ENCODE measurements at places on chromosomes 2 and 18.

DNA sequence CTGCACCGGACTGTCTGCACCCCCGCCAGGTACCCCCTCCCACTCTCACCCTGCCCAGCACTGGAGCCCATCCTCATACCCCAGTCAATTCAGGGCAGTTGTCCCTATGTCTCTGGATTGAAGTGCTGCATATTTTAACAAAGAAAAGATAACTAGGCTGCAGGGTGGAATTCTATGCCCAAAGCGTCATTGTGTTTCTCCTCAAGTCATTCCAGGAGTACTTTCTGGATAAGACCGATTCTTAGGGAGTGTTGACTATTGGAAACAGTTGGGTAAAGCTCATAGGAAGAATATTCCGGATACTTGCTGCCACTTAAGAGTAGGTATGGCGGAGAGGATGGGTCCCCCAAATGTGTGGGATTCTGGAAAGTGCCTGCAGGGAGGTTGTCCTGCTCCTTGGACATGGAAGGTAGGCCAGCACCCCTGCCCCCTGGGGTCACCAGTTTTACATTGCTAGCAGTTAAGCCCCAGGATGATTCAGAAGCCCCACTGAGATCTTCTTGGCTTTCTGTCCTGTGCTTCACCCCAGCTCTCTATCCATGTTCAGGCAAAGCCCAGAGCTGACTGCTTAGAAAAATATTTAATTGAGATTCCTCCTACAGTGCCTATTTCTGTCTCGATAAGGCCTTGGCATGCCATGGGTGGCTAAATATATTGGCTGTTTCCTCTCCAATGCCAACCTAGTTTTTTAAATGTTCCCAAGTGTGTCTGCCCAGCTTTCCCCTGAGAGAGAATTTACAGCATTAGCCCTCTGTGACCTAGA, 48.2 kb downstream of the RPL37A start:
- DNase-seq: no peak

DNA sequence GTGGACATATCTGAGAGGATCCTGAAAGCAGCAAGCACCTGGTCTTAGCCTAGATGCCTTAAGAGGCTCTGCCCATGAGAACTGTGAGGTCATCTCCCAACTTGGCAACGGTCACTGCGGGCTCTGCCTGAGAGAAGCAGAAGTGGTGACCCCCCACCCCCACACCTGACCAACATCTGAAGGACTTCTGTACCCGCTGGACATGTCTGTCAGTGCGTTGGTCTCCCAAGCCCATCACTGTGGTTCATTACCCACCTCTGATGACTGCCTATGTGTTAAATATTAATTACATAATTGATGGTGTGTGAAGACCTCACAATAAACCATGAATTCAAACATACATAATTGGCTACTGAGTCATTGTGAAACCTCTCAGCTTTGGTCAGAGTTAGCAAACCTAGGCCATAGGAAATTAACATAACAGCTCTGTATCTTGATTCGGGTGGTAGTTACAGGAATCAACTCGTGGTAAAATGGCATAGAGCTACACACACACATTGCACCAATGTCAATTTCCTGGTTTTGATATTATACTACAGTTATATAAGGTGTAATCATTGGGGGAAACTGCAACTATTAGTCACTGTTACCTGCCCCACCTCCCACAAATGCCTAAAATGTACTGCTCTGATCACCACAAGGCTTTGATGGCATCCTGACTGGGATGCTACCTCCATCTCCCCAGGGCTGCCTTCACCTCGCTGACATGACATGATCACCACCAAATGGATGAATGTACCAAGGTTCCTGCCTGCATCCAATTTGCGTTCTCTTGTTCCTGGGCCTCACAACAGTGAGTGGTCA, 4.3 kb upstream of the GALNT1 start:
- DNase-seq: no peak

DNA sequence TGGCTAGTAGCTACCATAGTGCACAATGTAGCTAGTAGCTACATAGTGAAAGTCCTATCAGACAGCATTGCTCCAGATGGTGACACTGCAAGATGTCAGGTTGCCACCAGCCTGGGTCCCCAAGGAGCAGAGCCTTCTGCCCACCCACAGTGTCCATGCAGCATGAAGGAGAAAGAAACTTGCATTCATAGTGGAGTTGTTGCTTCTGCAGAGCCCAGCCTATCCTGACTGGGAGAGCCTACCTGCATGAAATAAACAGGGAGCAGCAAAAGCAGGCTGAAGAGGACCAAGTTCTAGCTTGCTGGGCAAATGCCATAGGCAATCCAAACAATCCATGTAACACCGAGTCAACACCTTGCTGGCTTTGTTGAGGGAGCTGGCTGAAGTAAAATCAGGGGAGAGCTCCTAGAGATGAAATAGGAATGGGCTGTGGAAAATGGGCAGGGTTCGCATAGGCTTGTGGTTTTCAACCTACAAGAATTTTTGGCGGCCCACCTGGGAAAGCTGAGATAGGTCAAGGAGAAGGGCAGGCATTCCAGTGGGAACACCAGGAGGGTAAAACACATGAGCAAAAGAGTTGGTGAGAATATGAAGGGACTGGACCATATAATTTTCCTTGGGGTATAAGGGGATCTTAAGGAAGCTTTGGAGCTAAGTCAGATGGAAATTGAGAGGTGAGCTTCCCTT, 195.8 kb downstream of the CYP26B1 start:
- no peak for DNase-seq

DNA sequence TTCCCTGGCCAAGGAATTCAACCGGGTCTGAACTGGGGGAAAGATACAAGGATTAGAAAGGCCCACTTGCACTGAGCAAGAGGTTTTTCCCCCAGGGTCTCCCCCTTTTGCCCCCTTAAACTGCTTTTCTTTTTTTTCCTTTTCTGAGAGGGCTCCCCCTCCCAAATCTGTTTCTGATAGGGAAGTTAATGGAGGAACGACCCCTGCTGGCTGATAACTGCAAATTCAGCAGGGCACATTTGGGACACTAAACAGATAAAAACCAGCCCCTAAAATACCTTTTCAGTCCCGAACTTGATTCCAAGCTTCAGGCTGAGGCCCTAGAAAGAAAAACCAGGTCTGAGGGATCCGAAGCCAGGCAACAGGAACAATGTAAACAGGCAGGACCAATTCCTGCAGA, 1012.4 kb upstream of the CRIM1 start:
- DNase-seq: no peak

DNA sequence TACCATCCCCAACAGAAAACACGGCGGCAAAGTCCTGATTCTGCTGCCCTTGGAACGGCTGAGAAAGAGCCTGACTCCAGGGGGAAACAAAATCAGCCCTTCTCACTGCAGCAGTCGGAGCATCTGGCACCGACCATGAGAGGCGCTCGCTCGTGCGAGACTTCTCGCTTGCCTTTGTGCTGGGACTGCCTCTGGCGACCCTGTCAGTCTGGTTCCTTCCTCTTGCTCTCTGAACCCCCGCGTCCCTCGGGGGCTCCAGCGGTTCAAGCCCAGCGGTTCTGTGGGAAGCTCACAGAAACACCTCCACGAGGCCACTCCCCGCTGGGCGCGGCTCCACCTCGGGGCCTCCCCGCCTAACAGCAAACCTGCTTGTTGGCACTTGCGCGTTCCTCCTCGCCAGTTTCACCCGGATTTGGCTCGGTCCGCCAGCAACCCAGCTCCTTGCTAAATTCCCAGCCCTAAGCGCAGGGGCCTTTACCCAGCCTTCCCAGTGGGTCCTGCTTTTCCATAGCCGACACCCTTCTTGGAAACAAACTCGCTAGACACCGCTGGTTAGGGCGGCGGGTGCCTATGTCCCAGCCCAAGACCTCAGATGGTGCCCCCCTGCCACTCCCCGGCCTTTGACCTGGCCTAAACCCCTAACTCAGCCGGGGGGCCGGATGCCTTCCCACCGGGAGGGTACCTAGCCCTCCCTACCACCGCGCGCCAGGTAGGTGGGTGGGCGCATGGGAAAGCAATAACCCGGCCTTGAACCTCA, 2.2 kb downstream of the RND3 start:
- peak; percentile 72 for DNase-seq

- DNase-seq: no peak
Measured at GRCh38 chr2:117199511-117199910, 615.0 kb upstream of the DDX18 start.

DNA sequence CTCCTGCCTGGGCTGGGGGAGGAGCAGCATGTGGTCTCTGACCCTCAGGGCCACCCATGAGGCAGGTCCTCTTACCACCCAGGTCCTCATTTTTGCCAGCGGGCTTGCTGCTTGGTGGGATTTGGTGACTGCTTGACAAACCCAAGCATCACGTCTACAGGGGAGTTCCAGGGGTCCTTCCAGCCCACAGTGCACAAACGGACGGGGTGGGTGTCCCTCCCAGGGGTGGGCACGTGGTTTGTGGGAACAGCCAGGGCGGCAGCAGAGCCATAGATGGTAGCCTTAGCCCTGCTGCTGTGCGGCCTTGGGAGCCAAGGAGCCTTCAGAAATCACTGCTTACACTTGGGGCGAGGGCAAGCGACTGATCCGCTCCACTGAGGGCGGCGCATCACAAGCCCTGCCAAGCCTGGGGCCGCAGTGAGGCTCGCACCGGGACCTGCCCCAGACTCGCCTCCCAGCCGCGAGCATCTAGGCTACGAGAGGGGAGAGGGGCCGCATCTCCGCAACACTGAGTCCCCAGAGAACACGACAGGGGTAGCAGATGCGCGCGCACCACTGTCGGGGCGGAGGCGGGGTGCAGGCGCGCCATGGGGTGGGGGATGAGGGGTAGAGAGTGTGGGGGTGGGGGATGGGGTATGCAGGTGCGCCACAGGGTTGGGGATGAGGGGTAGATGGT, 36.9 kb downstream of the SNED1 start:
- DNase-seq: no peak

GRCh38 chr18:1585881-1586488, 681.3 kb downstream of the ADCYAP1 start:
- DNase-seq: no peak

DNA sequence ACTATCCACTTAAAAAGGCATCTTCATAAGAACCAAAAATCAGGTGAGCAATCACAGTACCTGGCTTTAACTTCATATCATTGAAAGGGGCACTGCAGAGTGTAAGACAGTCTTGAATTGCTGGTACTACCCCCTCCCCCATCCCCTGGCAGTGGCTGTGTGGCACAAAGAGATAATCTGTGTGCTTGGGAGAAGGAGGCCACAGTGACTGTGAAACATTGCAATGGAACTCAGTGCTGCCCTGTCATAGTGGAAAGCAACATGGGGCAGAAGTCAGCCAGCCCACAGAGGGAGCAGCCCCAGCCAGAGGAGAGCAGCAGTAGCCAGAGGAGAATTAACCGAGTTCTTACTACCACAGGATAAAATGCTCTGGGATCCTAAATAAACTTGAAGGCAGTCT, 45.3 kb upstream of the UGP2 start:
- no peak for DNase-seq

DNA sequence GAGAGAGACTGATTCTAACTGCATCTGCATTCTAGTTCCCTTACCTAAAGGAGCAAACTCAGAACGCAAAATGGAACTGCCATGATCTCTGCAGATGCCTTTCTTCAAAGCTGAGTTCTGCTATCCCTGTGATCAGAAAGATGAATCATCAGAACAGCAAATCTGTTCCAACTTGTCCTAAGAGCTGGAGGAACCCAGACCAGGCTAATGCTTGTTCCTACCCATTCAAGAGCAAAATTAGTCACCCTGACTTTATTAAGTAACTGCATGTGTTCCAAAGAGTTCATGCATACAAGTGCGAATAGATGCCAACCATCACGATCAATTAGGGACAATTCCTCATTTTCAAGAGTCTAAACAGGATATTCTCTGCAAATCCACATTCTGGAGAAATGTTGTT, 46.5 kb downstream of the MBP start:
- no peak for DNase-seq

DNA sequence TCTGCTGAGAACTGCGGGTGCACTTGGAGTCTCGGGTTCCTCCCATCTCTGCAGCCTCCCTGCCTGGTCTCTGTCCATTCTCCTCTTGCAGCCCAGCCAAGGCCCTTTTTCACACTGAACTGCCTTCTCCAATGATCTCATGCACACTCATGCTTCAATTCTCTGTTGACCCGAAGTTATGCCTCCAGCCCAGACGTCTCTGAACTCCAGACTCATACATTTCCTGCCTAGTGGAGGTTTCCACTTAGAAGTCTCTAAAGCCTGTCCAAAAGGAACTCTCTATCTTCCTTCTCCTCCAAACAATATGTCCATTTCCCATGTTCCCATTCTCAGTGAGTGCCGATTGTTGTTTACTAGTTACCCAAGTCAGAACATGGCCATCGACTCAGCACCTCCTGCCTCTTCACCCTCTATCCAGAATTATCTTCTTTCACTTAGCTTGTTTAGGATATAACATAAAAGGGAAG, 155.2 kb downstream of the IRS1 start:
- DNase-seq: no peak

- no peak for DNase-seq
Measured at GRCh38 chr2:149924549-149925213, 337.1 kb upstream of the MMADHC start.

DNA sequence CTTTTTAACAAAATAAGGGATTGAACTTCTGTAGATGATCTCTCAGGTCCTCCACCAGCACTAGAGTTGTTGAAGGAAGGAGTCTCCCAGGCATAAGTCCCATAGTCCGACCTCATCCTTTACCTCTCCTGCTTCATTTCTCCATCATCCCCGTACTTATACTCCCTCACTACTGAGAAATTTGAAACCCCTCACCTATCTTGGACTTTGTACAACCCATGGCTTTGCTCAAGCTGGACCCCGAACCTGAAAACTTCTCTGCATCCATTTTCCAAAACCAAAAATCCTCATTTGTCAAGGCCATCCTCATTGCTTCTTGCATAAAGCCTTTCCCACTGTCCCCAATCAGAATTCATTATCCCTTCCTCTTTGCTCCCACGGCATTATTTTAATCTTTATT, 482 bp upstream of the NHEJ1 start:
- DNase-seq: no peak

- DNase-seq: no peak
Measured at GRCh38 chr18:6132751-6133368, 237.5 kb upstream of the TMEM200C start.

Measured in foreskin melanocyte (primary cell).